T-helper 2 cell (primary cell): ENCODE measurements at places on chromosomes 7 and 10.

DNA sequence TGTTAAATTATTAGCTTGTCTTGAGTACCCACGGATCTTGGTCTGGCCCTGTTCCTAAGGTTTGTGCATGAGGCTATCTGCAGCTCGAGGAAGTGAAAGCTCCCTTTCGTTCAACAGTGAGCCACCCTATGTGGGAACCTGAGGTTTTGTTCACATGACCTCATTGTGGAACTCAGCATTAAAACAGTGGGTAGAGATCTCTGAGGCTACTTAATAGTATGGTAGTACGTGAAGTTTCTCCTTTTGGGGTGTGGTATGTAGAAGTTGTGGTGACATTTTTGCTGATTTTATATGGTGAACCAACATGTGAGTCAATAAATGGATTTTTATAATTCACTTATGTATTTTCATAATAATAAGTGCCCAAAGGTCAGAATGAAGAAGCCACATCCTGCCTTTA, 252.7 kb upstream of the FERD3L start:
- DNase-seq: no peak

GRCh38 chr10:131062621-131063260, 248.8 kb downstream of the TCERG1L start:
- no peak for DNase-seq

DNA sequence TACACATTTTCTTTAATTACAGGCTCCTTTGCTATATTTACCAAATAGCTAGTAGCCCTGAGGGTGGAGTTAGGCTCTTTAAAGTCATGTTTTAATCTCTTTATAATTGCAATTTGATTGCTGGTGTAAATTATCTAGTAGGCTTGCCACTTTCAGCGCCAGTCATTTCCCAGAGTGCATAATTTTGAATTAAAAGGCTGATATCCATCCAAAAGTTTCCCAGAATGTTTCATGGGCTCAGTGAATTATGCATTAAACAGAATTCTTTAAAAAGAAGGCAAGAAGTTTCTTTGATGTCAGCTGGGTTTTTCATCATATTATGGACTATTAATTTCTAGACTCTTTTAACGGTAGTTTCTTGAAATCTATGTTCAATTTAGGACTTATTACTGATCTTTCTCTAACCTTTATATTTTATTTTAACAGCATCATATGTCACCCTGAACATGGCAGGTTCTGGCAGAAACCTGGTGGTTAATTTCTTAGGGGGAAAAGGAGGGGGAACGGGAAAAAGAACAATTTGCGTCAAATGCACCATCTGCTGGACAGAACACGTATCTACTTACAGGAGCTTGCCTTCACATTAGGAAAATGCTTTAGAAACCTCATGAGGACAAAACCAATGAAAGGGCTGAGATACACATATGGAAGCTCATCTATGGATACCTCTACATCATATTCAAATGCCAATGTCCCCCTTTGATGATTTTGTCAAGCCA, 171.1 kb downstream of the GRM3 start:
- DNase-seq: no peak

GRCh38 chr10:33306701-33307519, 27.6 kb downstream of the NRP1 start:
- no peak for DNase-seq

- no peak for DNase-seq
These were observed 1.9 kb upstream of the RUFY2 start for GRCh38 chr10:68408898-68409518.
